Ascending aorta (tissue), 2 donors: ENCODE measurements at places on chromosomes 12 and 14.

DNA sequence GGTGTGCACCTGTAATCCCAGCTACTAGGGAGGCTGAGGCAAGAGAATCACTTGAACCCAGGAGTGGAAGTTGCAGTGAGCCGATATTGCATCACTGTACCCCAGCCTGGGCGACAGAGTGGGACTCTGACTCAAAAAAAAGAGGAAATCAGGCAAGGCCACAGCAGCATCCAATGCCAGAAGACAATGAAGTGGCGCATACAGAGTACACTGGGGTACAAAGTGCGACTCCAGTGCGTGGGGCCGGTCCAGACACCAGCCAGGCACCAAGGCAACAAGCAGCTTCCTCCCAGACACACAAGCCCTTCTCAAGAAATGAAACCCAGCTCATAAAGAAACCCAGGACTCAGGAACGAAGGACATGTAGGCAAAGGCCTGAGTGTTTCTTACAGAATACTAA is 28.2 kb downstream of the TTC7B start:
- DNase-seq = no peak

GRCh38 chr12:20006871-20007730 is 361.2 kb upstream of the PDE3A start:
- DNase-seq = no peak

- no peak for DNase-seq
Measured at GRCh38 chr12:79661629-79662028, 29.1 kb downstream of the PAWR start.

DNA sequence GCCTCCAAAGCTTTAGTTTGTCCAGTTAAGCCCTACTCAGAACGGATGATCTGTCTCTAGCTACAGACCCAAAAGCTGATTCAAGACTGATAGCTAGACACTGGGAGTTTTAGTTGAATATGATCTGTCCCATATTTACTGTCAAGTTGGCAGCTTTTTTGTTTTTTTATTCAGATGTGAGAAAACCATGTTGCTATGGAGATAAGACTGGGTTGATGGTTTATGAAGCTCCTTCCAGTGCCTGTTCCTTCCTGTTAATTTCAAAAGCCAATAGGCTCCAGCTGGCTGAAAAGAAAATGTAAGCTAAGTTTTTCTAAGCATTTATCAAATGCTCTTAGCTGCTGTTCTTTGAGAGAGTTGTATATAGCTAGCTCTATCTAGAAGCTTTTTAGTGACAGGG is 4.7 kb downstream of the DYNLL1 start:
- DNase-seq = no peak

DNA sequence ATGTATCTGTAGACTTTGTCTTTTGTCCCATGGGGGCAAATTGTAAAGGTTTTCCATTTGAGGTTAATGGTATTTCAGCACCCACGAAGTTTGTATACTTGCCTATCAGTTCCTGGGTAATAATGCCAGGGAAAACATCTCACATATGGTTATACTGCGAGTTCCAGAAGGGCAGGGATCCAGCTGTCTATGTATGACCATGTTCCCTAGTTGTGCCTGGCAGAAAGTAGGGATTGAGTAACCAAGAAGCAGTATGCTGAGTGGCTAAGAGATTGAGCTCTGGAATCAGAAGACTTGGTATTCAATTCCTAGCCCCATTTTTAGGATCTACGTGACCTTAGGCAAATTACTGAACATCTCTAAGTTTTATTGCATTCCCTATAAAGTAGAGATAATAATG is 173.2 kb upstream of the PWP1 start:
- DNase-seq = no peak

- no peak for DNase-seq
Measured at GRCh38 chr12:30286345-30286926, 409.2 kb downstream of the IPO8 start.

- DNase-seq = no peak
Measured at GRCh38 chr12:40222247-40222646, 2.5 kb upstream of the LRRK2 start.

DNA sequence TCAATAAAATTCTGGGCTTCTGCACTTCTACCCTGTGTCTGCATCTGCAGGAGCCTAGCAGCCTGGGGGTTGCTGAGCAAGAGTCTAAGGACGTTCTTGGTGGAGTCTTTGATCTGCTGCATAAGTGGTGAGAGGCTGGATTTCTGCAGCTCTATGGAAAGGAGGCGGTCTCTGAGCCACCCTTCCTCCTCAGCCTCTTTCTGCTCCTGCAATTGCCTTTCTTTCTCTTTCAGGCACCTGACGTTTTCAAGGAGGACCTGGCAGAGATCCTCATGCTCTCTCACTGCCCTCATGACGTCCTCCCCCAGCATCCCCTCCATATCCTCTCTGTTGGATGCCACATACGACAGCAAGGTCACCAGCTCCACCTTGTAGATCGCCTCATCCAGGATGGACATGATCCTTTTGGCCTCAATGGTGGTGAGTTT is 13.6 kb upstream of the TPCN1 start:
- no peak for DNase-seq

- DNase-seq = no peak
Measured at GRCh38 chr14:70888681-70889175, 18.5 kb upstream of the PCNX1 start.

- no peak for DNase-seq
Measured at GRCh38 chr14:31006703-31007102, 18.7 kb upstream of the AP4S1 start.

DNA sequence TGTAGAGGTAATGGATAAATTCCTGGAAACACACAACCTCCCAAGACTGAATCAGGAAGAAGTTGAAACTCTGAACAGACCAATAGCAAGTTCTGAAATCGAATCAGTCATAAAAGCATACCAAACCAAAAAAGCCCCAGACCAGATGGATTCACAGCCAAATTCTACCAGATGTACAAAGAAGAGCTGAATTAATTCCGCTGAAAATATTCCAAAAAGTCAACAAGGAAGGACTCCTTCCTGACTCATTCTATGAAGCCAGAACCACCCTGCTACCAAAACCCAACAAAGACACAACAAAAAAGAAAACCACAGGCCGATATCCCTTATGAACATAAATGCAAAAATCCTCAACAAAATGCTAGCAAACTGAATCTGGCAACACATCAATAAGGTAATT is 81.5 kb downstream of the SLC38A4 start:
- DNase-seq = no peak

DNA sequence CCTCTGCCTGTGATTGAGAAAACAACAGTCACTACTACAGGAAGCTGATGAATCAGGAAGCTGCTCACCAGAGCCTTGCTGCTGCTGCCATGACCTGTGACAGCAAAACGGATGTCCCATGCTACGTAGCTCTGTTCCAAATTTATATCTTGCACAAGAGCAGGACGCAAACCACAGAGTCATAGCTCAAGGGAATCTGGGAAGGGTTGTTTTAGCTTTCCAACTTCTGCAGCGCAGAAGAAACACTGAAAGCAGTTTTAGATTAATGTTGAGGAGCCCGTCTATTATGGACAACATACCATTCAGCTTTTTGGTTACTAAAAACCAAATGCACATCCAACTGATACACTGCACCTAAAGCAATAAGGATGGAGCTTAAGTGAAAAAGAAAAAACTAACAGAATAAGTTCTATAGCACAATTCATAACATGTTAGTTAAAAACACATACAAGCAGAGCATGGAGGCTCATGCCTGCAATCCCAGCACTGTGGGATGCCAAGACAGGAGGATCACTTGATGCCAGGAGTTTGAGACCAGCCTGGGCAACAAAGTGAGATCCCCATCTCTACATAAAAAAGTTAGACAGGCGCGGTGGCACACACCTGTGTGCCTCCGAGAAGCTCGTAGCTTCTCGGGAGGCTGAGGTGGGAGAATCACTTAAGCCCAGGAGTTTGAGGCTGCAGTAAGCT is 1.7 kb upstream of the ANKRD33 start:
- peak; percentile 69 for DNase-seq

DNA sequence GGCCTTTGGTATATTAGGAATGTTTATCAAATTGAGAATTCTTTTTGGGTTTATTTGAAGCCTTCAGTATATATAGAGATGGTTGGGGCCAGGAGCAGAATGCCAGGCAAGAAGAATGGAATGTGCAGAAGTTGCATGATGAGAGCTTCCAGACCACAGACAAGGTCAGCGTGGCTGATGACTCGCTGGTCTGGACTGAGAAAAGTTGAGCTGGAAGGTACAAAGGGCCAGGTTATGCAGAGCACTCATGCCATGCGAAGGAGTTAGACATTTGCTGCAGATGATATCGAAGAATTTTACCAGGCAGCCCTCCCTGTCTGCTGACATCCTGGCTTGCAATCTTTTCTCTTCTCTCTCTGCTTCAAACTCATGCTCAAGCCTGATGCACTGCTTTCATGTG is 196.2 kb upstream of the ARHGAP5 start:
- DNase-seq = no peak

- no peak for DNase-seq
Measured at GRCh38 chr14:95664066-95664465, 22.2 kb upstream of the TCL1B start.

- no peak for DNase-seq
Measured at GRCh38 chr14:44463356-44464004, 43.6 kb downstream of the FSCB start.

DNA sequence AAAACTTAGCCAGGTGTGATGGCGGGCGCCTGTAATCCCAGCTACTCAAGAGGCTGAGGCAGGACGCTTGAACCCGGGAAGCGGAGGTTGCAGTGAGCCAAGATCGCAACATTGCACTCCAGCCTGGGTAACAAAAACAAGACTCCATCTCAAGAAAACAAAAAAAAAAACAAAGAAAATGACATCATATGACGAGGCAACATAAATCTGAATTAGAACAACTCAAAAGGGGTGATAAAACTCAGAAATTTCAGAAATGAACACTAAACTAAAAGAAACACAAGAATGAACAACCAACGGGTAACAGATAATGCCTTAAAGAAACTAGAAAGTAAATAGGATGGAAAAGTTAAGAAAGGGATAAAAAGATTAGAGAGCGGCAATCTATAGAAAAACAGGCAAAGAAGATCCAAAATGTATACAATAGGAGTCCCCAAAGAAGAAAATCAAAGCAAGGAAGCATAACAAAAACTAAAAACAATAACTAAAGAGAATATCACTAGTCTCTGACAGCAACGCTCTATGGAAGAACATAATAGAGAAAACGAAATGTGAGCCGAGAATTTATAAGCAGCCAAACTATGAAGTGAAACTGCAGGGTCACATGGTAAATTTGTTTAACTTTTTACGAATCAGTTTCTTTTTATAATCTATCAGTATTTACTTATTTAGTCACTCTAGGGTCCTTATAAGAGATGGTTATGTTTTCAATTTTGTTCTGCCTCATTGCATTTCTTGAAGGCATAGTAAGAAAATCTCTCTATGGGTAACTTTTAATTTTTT is 45.7 kb downstream of the SPPL3 start:
- no peak for DNase-seq

- DNase-seq = no peak
Measured at GRCh38 chr12:128661226-128661569, 162.6 kb downstream of the SLC15A4 start.

GRCh38 chr14:26851793-26852192 is 254.0 kb upstream of the NOVA1 start:
- no peak for DNase-seq

DNA sequence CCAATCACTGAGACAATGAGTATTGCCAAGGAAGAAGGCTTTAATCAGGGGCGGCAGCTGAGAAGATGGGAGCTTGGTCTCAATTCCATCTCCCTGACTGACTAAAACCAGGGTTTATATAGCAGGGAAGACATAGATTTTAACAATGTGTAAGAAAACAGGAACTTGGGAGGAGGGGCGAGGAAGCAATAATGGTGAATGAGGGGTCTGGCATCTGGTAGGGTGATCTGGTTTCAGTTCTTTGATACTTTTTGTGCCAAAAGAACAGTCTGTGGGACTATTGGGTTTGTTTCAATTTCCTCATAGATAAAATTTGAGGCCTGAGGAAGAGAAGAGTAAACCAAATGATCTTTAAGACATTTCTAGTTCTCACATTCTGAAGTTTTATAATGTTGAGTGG is 49.2 kb downstream of the FUT8 start:
- no peak for DNase-seq

GRCh38 chr14:72519543-72519942 is 374.4 kb downstream of the DPF3 start:
- DNase-seq = no peak

DNA sequence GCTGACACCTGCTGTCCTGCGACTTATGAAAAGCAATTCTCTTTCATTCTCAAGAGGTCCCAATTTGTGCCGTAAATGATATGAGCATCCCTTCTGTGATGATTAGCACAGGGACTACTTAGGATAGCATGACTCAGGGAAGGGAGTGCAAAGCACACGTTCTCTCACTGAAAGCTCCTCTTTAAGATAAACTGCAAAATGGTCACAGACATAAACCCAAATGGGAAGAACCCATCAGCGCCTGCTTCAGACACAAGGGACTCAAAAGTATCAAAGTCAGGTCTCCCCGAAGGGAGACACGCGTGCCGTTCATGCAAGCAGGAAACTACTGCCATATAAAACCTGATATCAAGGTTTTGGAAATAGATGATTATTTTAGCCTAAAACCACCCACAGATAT is 33.9 kb upstream of the PIWIL1 start:
- no peak for DNase-seq

GRCh38 chr12:18217966-18218365 is 43.4 kb upstream of the PIK3C2G start:
- no peak for DNase-seq

GRCh38 chr14:74695406-74695805 is 17.5 kb downstream of the AREL1 start:
- no peak for DNase-seq

DNA sequence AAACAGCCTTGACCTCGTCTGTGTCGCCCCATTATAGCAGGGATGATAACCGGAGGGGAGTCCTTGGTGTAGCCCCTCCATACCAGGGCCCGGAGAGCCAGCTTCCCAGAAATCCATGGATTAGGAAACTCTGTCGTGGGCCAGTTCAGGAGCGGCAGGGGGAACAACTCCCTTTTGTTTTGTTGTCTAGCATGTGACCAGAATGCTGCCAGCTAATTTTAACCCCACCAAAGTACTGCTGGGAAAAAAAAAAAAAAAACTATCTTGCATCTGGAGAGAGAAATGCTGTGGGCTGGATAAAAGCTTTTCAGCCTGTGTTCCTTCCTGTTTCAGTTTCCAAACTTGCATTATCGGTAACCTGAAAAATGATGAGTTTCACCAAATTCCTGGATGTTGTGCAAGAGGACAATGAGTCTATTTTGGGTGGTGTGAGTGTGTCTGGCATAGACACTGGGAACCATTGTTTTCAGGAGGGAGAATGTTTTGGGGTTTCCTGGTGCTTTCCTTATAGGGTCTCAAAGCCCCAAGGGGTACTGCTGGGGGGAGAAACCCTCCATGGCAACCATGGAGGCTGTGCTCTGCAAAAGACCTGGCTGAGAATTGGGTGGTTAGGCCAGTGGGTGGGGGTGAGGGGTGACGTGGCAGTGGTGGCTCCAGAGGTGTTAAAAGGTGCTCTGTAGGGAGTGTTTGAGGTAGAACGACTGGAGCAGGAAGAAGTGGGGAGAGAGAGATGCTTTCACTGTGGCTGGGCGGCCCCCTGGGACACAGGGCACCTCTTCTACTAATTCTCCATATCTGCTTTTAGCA is 14.9 kb upstream of the IRF2BPL start:
- peak; percentile 72 for DNase-seq

- DNase-seq = no peak
Measured at GRCh38 chr12:110316861-110317260, 35.8 kb downstream of the ATP2A2 start.
